Fibroblast of skin of back (primary cell): ENCODE measurements at places on chromosomes 1 and 21.

DNA sequence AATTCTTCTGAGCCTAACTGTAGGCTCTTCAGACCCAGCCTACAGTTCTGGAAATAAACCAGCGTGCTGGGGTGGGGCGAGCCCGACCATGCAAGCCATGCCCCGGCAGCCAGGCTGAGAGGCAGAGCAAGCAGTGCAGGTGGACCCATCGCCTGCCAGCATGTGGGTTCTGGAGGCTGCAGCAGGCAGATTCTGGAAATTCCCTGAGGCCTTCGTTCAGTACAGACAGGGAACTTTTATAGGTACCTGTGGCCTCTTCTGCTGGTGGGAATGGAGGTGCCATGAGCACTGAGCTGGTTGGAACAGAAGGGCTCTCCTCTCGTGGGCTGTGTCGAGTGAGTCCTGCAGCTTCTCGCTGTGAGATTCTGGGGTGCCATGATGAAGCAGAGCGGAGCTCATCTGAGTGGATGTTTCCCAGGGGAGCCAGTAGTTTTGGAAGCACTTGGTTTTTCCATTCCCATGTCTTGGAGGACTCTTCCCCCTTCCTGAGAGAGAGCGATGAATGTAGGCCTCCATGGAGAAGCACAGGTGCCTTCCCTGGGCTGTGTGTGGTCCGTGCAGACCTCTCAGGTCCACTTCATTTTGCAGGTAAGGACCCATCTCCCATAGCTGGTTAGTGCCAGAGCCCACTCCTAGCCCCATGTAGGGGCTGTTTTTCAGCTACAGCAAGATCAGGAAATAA, 94.1 kb downstream of the PCBP3 start:
- DNase-seq, result no peak

DNA sequence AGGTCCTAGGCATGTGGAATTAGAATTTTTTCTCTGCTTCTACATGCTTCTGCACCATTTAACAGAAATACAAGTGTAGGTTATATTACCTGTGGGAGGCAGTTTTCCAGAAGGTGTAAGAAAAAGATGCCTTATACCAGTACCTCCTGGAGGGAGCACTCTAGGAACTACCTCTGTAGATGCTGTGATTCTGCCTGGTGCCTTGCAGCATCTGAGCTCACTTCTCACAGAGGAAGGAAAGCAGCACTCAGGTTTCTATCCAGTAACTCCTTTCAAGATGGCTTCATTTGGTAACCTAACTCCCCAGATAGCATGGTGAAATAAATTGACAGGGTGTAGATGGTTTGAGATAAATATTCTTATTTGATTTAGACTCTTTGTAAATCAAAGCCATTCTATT, 50.3 kb downstream of the GIPC2 start:
- DNase-seq, result no peak

- DNase-seq, result peak; percentile 90
Observed at GRCh38 chr1:157105988-157106812, 6.6 kb upstream of the ETV3L start.

DNA sequence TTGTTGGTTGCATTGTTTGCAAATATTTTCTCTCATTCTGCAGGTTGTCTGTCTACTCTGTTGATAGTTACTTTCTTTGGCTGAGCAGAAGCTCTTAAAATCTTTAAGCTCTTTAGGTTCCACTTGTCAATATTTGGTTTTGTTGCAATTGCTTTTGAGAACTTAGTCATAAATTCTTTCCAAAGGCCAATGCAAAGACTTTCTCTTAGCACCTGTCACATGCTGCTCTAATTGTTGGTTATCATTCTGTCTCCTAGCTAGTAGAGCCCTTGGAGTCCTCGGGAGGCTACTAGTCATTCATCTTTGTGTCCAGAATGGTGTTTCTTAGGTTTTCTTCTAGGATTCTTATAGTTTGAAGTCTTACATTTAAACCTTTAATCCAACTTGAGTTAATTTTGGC, 312.7 kb upstream of the PROX1 start:
- DNase-seq, result no peak

- no peak for DNase-seq
Observed at GRCh38 chr1:89363638-89364536, at the start of gene GBP6. TSS of gene GBP6 (plus strand) at chr1:89364059. CDS start at chr1:89368552, 4,493 bp downstream.

DNA sequence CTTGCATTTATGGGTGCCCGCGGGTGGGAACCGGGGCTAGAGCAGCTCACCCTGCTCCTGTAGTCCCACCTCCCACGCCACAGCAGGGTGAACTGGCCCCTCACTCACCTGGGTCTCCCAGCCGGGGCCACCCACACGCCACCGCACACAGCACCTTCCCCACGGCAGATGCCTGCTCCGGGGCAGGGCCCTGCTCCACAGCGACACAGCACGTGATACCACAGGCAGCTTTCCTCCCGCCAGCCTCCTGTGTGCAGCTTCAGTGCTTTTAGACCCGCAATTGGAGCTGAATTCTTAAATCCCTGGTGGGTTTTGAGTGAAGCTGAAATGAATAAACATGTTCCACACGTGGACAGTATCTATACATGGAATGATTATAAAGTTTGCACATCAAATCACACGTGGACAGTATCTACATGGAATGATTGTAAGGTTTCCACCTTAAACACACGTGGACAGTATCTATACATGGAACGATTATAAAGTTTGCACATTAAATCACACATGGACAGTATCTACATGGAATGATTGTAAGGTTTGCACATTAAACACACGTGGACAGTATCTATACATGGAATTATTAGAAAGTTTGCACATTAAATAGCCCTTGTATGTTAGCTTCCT, 93.1 kb upstream of the COL6A1 start:
- no peak for DNase-seq

DNA sequence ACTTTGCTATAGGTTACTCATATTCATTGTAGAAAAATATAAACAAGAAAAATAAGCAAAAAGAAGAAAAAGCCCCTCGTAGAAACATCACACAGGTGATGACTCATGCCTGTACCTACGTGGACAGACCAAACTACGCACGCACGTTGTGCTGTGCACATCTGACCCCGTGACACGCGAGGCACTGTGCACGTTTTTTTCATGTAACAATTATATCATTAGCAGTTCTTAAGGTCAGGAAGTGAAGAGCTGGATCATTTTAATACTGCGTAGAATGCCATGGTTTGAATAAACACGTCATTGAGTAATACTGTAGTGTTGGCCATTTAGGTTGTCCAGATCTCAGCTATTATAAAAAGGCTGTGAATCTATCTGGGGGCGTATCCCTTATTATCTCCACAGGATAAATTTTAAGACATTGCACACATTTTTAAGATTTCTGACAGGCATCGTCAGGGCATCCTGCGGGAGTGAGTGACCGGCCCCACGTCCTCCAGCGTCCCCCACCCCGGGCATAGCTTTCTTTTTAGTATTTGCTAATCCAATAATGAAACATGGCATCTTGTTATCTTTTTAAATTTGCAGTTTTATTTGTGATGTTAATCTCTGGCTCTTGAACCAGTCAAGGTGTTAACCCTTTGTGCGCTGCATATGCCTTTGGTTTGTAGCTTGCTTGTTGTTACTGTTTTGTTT, 23.4 kb upstream of the ADARB1 start:
- peak; percentile 91 for DNase-seq

GRCh38 chr1:233033361-233033760, 83.0 kb downstream of the NTPCR start:
- no peak for DNase-seq

GRCh38 chr1:234907208-234907939, 221.3 kb downstream of the TOMM20 start:
- DNase-seq, result no peak

DNA sequence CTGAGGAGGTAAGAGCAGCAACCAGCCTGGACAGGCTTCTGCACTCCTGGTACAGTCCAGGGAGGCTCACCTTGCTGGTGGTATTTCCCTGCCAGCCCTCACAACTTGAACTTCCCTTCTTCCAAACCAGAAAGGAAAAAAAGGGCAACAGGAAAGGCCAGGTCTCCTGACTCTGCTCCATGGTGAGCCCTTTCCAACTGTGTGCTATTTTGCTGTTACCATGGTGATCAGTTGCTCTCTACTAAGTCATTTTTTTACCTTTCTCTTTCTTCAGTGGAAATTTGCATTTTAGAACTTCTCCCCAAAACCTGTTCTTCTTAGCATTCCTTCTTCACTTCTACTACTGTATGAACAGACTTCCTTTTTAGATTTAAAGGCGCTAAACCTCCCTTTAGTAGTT, 164.3 kb downstream of the GRIK1 start:
- no peak for DNase-seq
